ENCODE measurements at places on chromosomes 2 and 18.

- DNase-seq: no peak
These were observed 53.9 kb downstream of the KCTD18 start for GRCh38 chr2:200455958-200456421.

DNA sequence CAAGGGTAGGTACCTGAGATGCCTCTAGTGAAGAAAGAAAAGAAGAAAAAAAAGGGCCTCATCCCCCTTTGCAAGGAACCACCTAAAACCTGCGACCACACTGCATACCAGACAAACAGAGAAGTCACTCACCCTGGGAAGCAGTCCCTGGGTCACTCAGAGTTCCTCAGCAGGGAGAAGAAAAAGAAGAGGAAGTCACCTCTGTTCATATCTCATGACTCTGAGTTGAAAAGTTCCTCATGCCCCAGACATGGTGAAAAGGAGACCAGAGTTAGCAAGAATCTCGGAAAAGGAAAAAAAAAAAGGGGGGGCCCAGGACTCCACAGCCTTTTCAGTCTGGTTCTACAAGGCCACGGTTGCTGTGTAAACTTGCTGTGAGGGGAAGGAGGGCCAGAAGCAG is 478.4 kb upstream of the NRXN1 start:
- DNase-seq: no peak

GRCh38 chr2:128590309-128591021 is 271.8 kb upstream of the HS6ST1 start:
- DNase-seq: no peak

DNA sequence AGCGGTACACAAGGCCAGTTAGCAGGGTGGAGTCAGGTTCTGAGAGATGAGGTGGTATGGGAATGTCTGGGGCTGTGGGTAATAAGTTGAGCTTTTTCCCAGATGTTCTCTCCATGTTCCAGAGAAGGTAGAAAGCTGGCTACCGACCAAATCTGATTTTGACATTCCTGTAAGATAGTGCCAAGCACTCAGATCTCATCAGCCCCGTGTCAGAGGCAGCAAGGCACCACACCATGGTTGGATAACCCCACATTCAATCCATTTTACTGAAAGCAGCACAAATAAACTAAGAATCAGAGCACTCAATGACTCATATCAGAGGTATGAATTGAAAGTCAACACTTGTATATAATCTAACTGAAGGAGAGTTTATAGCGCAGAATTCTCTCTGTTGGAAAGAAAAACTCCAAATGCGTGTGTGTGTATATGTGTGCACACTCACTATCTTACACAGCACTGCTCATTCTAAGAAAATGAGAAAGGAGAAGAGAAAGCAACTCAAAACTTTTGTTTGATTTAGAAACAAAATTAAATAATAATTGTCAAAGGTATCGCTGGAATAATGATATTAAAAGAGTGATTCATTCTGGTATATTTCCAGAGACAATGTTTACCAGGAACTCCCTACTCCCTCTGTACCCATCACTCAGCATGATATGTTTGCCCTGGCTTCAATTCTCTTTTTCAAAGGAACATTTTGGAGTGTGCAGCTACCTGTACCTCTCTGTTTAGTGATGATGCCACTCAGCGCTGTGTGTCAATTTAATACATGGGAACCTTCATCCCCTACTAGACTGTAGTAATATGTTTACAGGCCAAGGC is 375.1 kb upstream of the ID2 start:
- DNase-seq: no peak

- DNase-seq: no peak
These were observed 254.4 kb downstream of the SLC4A3 start for GRCh38 chr2:219881851-219882250.

DNA sequence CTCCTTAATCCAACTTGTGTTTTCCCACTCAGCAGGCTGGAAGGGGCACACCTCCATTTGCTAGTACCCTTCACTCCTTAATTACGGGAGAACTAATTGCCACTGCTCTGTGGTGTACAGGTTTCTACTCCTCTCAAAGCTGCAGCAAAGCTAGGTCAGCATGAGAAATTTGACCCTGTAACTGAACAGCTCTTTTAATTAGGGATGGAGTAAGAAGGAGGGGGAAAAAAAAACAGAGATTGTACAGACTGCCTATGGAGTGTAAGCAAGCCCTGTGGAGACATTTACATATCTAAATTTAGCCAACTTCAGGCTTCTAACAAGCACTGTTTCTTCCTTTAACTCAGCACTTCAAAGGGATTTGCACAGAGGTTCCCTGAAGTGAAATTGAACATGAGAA is 629.7 kb upstream of the SETBP1 start:
- DNase-seq: no peak

DNA sequence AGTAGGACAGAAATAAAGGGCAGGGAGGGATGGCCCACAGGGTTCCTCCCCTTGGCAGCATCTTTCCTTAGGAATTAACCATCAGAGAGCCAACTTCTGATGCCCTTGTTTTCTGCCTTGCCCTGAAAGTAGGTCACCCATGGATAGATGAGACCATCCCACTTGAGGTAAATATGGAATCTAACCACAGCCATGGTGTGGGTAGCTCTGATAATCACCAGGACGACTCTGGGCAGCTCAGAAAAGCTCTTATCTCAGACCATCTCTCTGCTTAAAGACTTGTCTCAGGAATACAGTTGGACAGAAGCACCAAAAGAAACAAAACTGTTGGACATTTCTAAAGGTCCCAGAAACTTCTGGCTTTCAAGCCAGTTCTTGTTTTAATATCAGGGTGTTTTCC is 101.4 kb upstream of the CELF4 start:
- DNase-seq: no peak

DNA sequence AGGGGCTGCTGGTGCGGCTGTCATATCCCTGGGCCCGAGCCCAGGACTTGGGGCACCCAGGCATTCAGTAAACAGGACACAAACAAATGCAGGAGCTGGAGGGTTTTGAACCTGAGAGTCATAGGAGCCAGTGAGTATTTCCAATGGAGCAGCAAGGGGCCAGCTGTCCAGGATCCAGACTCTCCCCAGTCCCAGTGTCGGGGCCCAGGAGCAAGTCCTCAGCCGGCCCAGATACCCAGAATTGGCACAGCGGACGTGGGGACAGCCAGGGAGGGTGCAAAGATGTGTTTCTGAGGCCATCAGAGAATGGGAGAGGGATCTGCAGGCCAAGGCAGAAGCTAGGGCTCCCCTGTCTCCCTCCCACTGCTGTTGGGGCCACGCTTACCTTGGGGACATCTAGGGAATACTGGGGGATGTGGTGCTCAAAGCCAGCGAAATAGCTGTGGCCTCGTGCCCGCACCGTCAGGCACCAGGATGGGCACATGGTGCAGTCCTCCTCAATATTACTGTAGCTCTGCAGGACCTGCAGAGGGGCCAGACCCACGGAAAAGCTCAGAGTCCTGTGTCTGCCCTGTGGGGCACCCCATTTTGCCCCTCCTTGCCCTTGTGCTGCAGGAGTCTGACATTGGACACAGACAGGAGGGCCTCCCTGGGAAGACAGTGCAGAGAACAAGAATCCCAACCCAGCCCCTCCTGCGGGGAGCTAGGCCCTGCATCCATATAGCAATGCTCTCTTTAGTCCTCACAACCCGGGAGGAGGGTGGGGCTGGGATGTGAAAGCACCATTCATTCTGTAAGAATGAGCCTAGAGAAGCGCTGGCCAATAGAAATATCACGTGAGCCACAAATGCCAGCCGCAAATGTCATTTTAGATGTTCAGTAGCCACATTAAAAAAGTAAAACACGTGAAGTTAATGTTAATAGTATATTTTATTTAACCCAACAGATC is 15.4 kb downstream of the CFAP65 start:
- no peak for DNase-seq

GRCh38 chr2:88088999-88089398 is 21.4 kb downstream of the SMYD1 start:
- no peak for DNase-seq

DNA sequence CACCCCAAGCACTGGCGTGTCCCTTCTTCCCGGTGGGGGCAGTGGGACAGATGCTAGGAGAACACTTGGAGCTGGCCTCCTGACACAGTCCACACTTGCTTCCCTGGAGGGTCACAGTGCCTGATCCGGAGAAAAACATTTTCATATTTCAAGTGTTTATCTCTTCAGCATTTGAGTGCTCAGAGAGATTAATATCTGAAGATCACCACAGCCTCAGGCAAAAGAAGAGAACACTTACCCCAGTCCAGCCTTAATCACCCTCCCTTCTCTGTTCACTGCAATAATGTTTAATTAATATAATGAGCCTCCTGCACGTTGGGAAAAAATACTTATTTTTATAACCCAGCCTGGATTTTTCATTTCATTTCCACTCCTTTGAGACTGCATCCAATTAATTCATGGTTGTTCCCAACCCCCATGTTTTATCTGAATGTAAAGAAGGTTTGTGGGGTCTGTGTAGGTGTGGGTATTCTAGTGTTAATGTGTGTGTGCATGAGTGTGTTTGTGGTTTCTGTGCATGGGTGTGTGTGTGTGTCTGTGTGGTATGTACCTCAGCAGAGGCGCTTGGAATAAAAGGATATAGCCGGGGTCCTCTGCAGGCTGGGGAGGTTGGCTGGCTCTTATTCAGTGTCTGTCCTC is 72.1 kb downstream of the NRP2 start:
- DNase-seq: no peak

GRCh38 chr2:163734881-163735684 is 725 bp downstream of the FIGN start:
- DNase-seq: no peak
